Osteocyte (in vitro differentiated cells): ENCODE measurements at places on chromosomes 12 and 14.

DNA sequence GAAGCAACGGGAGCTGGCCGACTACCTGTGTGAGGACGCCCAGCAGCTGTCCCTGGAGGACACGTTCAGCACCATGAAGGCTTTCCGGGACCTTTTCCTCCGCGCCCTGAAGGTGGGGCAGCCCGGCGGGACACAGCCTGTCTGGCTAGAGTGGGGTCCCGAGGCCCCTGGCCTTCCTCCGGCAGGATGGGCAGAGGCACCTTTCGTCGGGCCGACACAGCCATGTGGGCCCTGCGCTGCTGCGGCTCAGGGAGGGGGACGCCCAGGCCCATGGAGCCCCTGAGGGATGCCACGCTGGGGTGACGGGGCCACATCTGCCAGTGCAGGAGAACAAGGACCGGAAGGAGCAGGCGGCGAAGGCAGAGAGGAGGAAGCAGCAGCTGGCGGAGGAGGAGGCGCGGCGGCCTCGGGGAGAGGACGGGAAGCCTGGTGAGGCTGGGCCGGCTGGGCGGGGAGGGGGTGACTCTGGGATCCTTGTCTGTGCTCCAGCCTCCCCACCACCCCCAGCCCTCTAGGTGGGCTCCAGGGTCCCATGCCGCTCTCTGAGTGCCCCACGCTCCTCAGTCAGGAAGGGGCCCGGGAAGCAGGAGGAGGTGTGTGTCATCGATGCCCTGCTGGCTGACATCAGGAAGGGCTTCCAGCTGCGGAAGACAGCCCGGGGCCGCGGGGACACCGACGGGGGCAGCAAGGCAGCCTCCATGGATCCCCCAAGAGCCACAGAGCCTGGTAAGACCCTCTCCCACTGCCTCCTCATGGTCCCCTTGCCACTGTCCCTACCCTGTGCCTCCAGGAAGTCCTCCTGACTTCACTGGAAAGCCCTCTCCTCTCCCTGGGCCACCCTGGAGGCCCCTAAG, 10.9 kb upstream of the ADSS1 start:
- no peak for DNase-seq

DNA sequence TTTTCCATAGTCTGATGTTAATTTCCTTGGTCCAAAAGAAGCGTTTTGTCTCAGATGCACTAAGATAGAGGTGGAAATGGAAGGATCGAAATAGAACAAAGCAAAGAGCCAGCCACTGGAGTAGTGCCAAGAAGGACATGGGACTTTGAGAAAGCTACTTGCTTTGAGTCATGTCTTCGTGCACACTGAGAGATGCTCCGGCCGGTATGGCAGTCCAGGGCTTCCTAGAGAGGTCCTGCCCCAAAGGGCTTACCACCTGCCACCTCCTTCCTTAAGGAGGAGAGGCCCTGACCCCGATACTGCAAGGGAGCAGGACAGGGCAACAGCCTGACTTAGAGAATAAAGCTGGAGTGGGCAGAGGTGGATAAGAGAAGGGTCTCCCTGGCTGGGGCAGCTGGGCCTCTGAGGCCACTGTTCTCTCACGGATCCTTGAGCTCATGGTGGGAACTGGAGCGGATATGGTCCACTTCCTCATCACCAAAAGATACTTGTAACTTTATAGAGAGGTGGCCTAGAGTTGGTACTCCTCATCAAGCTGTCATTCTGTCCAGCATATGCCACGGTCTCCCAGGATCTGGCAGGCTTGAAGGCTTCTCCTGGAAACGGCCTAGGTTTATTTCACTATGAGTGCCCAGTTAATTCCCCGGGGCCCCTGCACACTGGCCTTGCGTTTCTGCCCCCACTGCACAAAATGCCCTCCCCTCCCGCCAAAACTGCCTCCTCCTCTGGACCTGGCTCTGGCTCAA, 57.4 kb downstream of the FOXN3 start:
- no peak for DNase-seq

- DNase-seq, result no peak
Observed at GRCh38 chr12:16603260-16603915, 2.6 kb downstream of the LMO3 start.

DNA sequence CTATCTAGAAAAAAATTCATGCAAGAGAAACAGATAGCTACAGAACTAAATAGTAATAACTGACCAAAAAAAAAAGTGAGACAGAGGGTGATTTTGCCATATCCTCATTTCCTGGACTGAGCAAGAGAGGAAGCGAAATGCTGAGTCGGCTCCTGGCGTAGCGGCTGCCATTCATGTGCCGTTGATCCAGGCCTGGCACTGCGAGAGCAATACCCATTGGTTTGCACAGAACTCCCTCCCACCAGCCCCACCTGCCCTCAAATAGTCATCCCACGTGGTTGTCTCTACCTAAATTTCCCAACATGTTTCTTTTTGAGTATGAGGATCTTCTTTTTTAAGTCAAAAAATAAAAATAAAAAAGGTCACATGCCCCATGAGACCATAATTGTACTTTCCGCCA, 9.4 kb upstream of the WNT5B start:
- DNase-seq, result no peak

DNA sequence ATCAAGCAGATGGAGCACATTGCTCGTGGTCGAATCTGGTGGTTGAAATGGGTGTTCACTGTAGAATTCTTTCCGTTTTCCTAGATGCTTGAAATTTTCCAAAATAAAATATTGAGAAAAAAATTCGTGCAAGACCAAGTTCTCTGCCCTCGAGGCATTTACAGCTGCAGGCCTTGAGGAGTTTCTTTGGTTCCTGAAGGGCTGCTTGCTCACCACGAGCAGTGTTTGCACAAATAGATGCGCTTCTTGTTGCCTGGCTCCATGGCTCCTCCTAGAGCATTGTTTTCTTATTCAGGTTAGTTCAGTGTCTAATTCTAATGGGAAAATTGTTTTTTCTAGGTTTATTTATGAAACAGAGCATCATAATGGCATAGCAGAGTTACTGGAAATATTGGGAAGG, 74.5 kb upstream of the DYNC1H1 start:
- peak; percentile 46 for DNase-seq

GRCh38 chr12:2638273-2639019, 156.3 kb upstream of the FKBP4 start:
- no peak for DNase-seq

DNA sequence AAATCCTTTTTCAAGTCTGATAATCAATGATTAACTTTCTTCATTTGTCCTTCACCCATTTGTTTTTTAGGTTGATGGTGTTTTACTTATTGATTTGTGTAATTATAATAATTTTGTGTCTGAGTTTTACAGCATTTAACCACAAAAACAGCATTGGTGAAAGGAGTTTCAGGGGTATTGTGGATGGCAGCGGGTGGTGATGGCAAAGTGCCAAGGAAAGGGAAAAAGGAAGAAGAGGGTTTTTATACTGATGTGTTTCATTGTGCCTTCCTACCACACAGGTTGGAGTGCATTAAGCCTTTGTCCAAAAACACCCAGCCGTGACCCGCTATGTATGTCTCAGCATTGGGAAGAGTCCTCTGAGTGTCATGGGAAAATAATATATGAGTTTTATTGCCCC, 150.3 kb downstream of the DAD1 start:
- no peak for DNase-seq

- no peak for DNase-seq
Observed at GRCh38 chr12:84605983-84606382, 306.6 kb downstream of the SLC6A15 start.

DNA sequence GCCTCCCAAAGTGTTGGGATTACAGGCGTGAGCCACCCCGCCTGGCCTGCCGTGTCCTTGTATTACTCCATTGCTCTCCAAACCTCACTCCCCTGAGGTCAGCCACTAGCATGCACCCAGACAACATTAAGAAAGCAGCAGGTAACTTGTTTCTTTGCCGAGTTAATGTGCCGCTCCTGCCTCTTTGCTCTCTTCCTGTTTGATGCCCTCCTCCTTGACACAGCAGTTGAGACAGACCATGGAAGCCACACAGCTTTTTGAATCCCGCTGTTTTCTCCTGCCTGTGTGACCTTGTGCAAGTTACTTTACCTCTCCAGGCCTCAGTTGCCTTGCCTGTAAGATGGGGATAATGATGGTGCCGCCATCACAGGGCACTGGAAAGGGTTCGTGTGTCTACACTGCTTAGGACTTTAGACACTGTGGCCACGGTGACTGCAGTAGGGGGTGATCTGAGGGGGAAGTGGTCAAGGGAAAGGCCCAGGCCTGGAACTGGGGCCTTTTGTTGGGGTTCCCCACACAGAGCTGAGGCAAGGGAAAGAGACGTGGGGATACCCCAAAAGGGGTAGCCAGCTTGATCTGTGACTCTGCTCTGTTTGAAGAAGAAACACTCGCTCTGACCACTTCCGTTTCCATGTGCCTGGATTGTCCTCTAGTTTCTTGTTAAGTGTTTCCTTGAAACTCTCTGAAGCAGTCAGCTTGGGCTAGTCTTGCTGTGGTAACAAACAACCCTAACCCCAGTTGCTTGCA, 69.3 kb downstream of the RIN3 start:
- no peak for DNase-seq

DNA sequence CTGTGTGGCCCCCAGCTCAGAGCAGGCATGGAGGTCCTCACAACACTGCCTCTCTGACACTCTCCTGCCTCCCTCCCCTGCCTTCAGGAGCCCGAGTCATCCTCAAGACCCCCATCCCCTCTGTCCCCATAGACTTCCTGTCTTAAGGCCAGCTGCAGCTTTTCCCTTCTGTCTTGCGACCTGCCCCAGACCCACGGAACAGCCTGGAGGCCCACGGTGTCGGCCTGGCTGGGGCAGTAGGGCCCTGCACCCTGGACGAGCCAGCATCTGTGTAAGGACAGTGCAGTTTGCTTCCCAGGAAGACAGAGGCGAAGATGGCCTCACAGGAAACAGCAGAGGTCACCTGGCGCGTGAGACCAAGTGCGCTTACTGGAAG, 9.7 kb downstream of the TEDC1 start:
- DNase-seq, result no peak

DNA sequence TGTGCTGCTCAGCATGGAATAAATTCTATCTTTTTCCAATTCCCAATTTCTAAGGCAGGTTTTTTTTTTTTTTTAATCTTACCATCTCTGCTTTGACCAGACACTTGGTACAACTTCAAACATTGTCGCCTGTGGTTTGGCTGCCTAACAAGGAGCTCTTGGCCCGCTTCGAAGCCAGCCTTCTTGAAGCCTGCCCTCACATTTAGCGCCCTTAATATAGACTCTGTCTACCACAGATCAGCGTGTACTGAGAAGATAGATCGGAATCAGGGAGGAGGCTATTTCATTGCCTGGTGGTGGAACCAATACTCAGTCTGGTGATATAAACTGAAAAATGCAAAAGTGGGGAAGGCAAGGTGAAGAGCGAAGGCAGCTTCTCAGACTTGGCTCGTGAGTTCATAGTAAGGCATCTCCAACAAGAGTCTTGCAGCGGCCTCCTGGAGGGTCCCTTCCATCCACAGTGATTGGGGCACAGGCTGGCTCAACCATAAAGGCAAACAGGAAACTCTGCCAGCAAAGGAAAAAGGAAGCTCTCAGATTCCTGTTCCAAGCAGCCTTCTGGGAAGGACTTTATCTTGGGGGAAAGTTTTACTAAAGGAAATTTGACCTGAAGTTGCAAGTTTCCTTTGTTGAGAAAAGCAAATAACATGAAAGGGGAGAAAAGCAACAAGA, 103.2 kb upstream of the BCL2L14 start:
- no peak for DNase-seq
